Fibroblast of skin of right biceps (primary cell): ENCODE measurements at places on chromosomes 11 and 22.

DNA sequence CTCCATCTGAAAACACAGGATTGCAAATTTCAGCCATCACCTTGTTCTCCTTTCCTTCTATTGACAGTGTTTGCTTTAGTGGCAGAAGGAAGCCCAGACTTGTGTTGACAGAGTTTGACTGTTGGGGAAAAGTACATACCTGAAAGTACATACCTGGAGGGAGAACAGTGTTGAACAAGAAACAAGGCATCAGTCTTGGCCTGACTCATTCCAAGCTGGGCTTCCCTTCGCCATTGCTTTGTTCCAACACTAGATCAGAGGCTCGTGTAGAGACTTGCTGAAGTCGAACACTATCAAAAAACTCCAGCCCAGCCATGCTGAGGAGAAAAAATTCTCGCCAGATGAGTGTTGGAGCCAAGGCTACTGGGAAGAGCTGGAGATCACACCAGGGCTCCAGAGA lies 133.4 kb downstream of the BBOX1 start:
- no peak for DNase-seq

- peak; percentile 51 for DNase-seq
Observed at GRCh38 chr11:69041516-69041915, 7.2 kb upstream of the TPCN2 start.

- no peak for DNase-seq
Observed at GRCh38 chr11:6489306-6489705, 7.8 kb upstream of the DNHD1 start.

DNA sequence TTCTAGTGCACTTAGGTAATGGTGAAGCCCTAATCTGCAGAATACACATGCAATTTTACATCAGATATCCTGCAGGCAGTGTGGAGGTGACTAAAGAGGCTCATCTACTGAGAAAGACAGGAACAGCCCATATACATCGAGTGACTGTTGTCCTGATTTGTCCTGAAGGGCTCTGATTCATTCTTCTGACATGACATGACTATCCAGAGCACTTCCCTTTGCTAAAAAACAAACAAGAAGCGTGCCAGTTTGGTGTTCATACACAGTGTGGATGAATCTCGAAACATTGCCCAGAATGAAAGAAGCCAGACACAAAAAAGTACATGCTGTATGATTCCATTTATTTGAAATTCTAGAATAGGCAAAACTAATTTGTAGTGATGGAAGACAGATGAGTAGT lies 48.0 kb upstream of the AMPD3 start:
- DNase-seq: peak; percentile 79

DNA sequence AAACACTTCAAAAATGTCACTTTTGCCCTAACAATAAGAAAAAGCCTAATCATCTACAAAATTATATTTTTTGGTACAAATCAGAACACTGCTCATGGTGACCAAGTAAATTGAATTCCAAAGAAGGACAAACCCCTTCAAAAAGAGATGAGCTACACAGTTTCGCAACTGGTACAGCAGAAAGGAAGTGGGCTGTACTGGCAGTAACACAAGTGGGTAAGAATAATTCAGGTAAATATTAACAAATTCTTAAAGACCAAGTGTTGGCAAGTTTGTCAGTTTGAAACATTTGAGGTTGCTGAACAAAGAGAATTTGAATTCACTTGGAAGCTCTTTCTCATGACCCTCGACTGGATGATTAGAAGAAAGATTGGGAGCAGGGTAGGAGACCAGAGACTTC lies 35.5 kb downstream of the MSANTD4 start:
- no peak for DNase-seq

- no peak for DNase-seq
Observed at GRCh38 chr11:14042686-14043465, 80.4 kb downstream of the SPON1 start.

GRCh38 chr11:67345920-67346819 lies 7.2 kb downstream of the POLD4 start:
- peak; percentile 56 for DNase-seq

DNA sequence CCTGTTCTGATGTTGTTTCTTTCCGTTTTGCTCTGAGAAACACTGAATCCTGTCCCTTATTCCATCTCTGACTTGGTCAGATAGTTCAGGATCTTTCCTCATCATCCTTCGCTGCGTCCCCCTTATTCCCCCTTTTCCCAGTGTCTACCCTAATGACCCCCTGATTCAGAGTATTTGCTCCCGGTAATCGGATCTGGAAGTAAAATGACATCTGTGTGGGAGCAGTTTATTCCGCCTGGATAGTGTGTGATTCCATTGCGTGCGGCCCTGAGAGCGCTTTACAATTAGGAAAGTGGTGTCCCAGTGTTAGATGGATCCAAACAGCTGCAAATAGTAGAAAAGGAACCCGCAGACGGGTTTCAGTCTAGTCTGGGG lies 606 bp downstream of the DRG1 start:
- DNase-seq: peak; percentile 19

GRCh38 chr11:3913921-3914320 lies 58.5 kb downstream of the STIM1 start:
- DNase-seq: no peak

DNA sequence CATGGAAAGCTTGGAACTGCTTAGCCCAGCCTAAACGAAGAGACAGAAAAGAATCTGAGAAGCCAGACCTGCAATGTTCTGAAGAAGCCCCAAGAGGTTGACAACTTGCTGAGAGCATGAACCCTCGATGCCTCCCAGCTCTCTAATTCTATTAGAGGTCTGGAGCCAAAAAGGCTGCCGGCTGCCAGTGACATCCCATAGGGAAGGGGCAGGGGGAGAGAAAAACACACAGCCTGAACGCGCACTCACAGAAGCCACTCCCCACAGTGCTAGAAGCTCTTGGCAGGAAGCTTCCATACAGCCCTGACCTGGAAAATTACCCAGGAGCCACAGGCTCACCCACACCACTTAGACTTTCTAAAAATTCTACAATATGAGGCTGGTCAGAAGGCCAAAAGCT lies 18.3 kb downstream of the POLDIP3 start:
- DNase-seq: no peak

GRCh38 chr11:126519764-126520734 lies 164.6 kb downstream of the ST3GAL4 start:
- peak; percentile 34 for DNase-seq

- no peak for DNase-seq
Observed at GRCh38 chr11:75677275-75677674, 8.4 kb upstream of the MAP6 start.

DNA sequence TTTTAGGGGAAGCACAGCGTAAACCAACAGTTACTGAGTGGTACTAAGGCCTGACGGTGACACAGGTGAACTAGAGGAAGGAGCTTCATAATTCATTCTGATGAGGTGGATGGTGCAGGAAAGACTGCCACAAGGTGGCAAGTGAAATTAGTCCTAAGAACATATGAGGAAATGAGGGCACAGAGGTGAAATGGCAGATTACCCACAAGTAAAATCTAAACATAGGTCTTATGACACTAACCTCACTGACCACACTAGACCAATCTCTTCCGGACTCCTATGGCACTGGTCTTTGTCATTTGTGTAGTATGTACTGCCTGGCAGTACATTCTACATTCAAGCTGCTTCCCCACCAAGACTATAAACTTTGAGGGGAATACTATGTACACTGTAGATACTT lies 20.2 kb downstream of the GAB2 start:
- no peak for DNase-seq

- DNase-seq: peak; percentile 57
Observed at GRCh38 chr11:75639762-75640181, 29.1 kb downstream of the MAP6 start.

DNA sequence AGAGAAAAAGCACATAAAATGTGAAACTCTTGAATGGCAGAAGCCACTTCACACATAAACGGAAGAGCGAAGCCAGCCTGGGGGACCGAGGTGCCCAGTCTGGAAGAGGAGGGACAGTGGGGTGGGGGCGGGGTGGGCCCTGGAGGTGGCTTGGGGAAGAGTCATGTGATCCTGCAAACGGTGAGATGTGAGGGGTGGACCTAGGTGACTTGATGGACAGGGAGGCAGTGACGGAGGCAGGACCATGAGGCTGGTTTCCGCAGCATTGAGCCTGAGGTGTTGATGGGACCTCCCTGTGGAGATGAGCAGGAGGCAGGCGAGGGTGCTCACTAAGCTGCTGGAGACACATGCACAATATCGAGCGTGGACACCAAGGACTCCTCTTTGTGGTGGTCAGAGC lies 16.8 kb downstream of the ZDHHC24 start:
- DNase-seq: no peak

DNA sequence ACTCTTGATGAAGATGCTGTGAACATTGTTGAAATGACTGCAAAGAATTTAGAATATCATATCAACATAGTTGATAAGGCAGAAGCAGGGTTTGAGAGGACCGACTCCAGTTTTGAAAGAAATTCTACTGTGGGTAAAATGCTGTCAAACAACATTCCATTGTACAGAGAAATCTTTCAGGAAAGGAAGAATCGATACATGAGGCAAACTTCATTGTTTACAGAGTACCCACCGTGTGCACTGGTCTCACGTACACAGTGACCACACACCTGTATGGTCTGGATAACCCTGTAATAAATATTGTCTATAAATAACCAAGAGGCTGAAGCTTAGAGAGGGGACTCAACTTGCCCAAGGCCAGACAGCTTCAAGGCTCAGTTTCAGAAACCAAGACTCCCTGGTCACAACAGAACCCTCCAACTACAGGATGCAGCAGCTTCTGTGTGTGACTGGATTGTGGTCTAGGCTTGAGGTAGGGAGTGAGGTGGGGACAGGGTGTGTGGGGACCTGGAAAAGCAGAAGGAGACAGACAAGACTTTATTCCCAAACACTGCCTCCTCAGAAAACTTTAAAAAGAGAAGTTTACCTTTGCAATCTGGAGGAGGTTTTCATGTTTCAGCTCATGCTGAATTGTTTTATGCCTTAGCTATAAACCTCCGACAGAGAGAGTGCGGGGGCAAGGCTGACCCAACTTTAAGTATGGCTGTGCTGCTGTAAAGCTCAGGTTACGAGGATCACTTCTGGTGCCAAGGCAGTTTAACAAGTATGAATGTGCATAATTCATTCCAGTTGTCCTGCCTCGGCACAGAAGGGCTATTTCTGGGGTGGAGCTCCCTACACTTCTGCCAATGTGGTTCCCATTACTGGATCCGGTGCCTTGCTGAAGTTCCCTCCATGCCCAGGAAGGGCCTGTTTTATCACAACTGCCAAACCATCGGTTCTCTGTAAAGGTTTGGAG lies 372.6 kb upstream of the NARS2 start:
- peak; percentile 45 for DNase-seq

- DNase-seq: peak; percentile 30
Observed at GRCh38 chr22:19430890-19431541, 517 bp downstream of the HIRA start.

GRCh38 chr11:71489311-71490043 lies 36.5 kb downstream of the NADSYN1 start:
- DNase-seq: peak; percentile 23

DNA sequence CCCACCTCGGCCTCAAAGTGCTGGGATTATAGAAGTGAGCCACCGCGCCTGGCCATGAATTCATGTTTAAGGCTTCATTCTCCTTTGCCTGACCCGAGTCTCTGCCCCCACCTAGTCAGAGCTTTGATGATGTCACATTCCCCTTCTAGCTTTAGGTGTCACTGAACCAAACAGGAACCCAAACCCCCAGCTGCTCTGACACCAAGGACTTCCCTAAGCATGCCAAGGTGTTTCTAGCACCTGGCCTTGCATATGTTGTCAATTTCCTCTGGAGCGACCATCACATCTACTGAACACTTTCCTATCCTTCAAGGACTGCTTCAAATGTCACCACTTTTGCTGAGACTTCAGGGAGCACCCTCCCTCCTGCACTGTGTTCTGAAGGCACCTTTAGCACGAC lies 2.3 kb downstream of the F2 start:
- no peak for DNase-seq

GRCh38 chr11:64251016-64251752 lies at the start of gene PLCB3:
TSS of gene PLCB3 (plus strand) at chr11:64251530. CDS start at chr11:64251650, 120 bp downstream.
- DNase-seq: peak; percentile 54

DNA sequence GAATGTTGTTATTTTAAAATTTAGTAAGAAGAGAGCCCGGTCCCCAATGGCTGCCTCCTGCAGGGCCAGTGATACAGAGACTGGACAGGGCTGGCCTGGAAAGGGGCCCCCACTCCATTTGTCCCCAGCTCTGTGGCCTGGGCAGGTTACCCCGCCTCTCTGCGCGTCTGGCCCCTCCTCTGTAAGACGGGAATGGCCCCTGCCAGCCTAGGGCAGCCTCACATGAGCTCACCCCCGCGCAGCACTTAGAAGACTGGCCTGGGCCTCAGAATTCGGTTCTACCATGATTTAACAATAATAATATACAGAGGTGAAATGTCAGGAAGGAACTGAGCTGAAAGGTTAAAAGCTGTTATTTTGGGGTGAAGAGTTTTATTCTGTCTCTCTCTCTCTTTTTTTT lies 1.3 kb downstream of the APOBEC3G start:
- no peak for DNase-seq

DNA sequence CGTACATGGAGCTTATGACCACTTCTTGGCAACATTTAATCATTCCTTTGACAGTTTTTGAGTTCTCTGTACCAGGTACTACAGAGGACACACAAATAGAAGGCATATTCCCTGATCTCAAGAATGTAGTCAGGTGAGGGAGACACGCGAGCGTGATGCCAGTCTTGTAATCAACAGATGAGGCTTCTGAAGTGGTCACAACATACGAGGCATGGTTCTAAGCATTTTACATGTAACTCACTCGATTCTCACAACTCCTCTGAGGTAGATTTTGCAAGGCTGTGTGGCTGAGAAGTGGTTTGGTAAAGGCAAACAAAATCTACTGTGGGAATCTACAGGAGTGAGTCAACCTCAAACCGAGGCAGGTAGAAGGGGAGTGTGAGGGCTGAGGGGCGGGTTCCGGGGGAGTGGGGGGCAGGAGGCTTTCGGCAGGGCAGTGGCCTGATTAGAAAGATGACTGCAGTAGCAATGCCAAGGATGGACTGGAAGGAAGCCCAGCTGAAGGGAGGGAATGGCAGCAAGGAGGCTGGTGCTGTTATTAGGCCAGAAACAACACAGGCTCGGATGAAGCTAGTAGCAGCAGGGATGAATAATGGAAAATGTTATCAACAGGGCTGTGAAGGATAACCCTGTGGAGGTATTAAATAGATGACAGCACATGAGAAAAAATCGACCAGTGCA lies 63.8 kb downstream of the ST14 start:
- no peak for DNase-seq

DNA sequence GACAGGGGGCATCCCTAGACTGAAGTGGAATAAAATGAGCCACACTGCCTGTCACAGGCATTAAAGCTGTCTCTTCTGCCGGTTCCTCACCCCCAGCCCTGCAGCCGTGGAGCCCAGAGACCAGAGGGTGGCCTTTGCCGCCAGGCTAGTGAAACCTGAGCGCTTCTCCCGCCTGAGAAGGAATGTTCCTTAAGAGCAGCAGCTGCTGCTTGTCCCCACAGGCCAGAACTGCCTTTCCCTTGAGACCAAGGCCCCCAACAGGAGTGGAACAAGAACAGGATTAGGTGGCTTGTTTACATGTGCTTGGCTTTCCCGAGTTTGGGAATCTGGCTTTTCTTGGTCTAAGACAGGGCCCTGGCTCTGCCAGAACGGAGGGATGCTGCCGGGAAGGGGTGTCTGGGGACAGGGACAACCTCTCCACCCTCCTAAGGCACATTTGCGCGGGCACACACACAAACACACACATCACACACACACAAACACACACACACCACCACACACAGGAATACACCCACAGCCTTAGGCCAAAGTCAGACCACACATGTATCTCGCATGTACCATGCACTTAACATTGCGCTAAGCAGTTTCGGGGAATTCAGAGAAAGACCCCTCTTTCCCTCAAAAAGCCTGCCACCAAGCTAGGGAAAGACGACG lies 91.8 kb downstream of the FEZ1 start:
- no peak for DNase-seq

GRCh38 chr22:49838771-49839717 lies 11.4 kb upstream of the BRD1 start:
- no peak for DNase-seq

- no peak for DNase-seq
Observed at GRCh38 chr22:45602004-45602733, 69.5 kb upstream of the ATXN10 start.
